ENCODE measurements at places on chromosomes 2 and 18. TPM values are rescaled to one million over a fixed set of nuclear protein-coding genes. Genes with fewer than 3 reads are reported as not detected.
A peak's percentile ranks its signal among the peaks of the same experiment; 100 is the strongest.

The POTEC gene
- polyA plus RNA-seq: not detected

The CROCC2 gene
- not detected for polyA plus RNA-seq

The CLIP4 gene
- polyA plus RNA-seq: 9.2 TPM

The CD8B2 gene
- polyA plus RNA-seq: not detected

The FZD7 gene
- 0.22 TPM for polyA plus RNA-seq

The GRB14 gene
- polyA plus RNA-seq: 3.0 TPM

The COL6A3 gene
- not detected for polyA plus RNA-seq

DNA sequence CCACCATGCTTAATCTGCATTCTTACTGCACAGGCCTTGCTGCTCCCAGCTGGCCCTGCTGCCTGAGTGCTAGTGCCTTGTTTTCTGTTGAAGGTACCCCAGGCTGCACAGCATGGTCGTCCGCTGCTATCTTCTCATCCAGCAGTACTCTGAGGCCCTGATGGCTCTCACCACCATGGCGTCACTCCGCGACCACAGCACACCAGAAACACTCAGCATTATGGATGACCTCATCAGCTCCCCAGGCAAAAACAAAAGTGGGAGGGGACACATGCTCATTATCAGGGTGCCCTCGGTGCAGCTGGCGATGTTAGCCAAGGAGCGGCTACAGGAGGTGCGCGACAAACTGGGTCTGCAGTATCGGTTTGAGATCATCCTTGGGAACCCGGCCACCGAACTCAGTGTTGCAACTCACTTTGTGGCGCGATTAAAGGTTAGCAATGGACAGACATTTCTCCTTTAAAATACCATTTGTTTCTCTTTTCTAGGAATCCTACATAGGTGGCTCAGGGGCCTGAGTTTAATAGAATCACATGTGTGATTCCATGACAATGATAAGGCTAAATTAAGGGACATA, 110.5 kb downstream of the ESCO1 start:
- no peak for DNase-seq

DNA sequence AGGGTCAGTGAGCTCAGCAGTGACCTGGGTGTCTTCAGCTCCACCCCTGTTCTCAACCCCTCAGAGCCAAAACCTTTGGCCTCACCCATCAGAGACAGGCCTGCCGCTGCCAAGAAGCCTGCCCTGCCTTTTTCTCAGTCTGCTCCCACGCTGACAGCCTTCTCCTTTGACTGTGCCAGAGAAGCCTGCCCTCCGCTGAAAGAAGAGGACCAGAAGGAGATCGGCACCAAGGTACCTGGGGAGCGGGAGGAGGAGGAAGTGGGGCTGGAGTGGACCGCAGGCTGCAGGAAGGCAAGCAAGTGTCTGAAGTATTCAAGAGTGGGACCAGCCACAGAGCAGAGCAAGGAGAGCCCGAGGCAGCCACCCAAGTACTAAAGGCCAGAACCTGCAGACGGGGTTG, 33.2 kb downstream of the TOGARAM2 start:
- no peak for DNase-seq

DNA sequence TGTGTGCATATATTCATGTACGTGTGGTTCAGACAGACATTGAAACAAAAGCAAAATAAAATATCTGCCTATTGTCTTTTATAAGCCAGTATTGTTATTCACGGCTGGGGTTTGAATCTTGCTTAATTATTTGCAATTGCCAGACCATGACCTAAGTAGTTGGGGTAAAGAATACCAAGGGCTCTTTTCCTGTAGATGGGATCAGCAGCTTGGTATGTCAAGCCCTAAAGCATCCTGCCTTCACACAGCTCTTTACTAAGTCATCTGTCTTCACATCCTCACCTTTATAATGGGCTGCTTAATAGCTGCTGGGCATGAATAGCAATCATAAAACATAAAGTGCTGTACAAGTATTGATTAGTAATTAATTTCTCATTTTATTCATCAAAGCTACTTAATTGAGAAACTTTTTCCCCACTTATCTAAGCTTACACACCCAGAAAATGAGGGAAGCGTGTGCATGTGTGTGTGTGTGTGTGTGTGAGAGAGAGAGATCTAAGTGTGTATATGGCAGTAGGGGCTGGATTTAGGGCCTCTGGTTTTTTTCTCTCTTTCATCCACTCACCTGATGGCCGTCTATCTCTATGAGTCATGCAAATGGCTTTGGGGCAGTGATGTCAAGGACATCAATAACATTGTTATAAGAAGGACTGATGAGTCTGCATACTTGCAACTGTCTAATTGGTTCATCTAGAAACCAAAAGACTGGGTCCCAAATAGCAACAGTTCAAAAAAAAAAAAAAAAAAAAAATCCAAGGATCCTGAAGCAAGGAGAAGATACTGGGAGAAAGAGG, 244.1 kb upstream of the TNP1 start:
- no peak for DNase-seq

DNA sequence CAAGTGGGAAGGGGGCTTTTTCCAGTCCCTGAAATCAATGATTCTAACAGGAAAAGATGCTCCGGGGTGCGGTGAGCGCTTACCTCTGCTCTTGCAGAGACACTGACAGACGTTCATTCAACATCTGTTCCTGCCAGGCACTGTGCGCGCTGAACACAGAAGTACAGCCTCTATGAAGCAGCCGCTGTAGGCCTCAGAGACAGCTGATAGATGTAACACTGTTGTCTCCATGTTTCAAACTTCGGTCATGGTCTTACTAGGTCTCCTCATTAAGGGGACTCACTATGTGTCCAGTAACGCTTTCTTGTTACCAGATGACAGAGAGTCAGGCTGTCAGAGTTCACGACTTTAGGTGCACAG, 649 bp upstream of the CLIP4 start:
- DNase-seq: no peak

GRCh38 chr2:200609028-200609614, 23.3 kb downstream of the AOX1 start:
- no peak for DNase-seq

GRCh38 chr2:42057902-42058450, 10.2 kb downstream of the PKDCC start:
- DNase-seq: no peak

DNA sequence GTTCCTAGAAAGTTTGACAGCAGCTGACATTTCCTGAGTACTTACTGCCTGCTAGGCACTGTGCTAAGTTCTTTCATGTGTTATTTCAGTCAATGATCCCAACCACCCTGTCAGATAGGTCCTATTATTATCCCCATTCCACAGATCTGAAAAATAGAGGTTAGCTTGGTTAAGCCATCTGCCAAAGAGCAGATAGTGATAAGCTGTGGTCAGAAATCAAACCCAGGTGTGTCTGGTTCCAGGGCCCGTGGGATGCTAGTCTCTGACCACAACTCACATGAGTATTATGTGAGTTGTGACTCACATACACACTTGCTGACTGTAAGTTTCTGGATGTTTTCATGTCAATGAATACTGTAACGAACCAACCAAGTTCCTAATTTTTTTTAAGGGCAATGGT, 132.0 kb upstream of the APCDD1 start:
- DNase-seq: no peak

- DNase-seq: no peak
These were observed 116.5 kb upstream of the REG3G start for GRCh38 chr2:78908973-78909372.

- DNase-seq: no peak
These were observed 112.8 kb downstream of the GULP1 start for GRCh38 chr2:188404341-188405004.

- DNase-seq: peak; percentile 81
These were observed 10.8 kb downstream of the SPDYA start for GRCh38 chr2:28821295-28821958.

DNA sequence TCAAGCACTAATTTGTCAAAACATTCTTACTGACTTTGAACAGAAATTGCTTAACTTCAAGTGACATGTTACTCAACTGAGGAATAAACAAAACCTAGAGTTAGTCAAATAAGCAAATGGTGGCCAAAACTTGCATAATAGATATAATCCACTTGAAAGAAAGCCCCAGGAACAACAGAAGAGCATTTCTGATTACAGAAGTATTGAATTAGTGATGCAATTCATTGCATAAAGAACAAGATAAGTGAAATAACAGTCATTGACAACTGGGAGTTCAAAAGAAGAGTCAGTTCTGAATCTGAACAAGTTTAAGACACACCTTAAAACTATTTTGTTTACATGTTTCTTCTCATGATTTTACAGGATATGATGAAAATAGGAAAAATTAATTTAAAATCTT, 30.8 kb downstream of the COBLL1 start:
- DNase-seq: no peak

DNA sequence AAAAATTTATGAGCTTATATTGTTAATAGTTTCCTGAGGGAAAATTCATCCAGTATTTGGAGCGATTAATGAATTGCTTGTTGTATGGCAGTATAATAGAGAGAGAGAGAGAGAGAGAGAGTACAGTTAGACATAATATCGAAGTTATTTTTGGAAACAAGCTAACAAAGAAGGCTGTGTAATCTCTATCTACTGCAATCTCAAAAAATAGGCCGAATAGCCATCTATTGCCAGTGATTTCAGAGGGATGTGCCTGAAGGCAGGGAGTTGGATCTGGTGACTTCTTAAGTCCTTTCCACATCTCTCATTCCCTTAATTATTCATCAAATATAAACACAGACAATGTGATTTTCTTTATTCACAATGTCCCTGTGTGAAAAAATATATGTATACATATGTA, 433.1 kb upstream of the RAB12 start:
- no peak for DNase-seq

DNA sequence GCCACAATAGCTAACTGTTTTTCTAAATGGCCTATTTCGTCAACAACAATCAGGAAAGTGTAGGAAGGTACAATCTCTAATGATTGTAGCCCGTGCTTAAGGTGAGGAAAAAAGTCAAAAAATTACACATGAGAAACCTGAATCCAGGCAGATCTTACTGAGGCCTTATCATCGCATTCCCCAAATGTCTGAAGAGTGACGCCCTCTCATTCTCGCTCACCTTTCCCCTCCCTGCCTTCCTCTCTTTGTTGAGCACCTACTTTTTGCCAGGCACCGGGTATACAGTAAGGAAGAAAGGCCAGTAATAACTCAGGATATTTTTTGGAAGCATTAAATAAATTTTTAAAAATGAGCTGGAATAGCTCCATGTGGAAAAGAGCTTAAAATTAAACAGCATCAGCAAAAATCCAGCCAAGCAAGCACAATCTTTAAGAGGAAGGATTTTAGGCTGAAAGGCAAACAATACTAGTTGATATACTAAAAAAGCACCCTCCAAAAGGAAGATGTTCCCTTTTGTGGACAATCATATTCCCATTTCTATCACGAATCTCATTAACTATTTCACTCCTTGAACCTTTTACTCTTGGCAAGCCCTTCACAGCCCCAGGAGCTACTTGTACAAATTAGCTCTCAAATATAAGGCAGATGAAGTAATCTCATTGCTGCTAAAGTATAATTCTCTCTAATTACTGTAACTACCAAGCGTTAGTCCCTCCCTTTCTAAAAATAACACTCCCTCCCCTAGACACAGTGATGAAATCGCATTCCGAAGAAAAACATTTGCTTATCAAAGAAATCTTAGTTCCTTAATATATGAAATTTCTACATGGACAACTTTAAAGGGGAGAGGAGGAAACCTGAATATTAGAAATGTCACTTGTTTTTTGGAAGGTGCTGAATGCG, 40.0 kb downstream of the STAT1 start:
- no peak for DNase-seq

DNA sequence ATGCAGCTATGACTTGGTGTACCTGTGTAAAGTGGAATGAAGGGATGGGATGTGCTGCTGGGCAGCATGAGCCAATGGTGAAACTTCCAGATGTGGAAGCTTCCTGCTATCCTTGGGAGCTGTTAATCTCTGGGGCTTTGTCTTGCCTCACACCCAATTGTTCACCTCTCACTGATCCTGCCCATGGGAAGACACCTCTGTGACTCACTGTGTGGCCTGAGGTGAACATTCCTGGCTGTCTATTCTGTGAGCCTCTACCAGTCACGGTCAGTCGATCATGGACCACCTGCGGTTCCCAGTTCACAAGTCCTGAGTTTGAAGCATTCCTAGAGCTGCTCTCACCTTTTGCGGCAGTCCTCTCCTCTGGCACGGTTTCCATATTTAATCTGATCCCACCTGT, 12.1 kb downstream of the NEURL3 start:
- DNase-seq: no peak

GRCh38 chr2:14881651-14882327, 249.3 kb downstream of the LRATD1 start:
- no peak for DNase-seq

- DNase-seq: no peak
These were observed 10.7 kb downstream of the KCNIP3 start for GRCh38 chr2:95307878-95308277.

GRCh38 chr2:67619204-67619603, 222.1 kb downstream of the ETAA1 start:
- DNase-seq: no peak

DNA sequence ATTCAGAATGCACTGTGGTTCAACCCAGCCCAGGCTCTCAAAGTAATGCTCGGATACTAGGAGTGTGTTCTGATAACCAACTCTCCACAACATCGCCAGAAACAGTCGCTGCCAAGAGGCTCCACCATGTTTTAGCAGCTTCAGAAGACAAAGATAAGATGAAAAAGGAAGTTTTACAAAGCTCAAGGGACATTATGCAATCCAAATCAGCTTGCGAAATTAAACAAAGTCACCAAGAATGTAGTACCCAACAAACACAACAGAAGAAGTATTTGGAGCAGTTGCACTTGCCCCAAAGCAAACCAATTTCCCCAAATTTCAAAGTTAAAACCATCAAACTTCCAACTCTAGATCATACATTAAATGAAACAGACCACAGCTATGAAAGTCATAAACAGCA, 360.9 kb downstream of the XIRP2 start:
- no peak for DNase-seq

DNA sequence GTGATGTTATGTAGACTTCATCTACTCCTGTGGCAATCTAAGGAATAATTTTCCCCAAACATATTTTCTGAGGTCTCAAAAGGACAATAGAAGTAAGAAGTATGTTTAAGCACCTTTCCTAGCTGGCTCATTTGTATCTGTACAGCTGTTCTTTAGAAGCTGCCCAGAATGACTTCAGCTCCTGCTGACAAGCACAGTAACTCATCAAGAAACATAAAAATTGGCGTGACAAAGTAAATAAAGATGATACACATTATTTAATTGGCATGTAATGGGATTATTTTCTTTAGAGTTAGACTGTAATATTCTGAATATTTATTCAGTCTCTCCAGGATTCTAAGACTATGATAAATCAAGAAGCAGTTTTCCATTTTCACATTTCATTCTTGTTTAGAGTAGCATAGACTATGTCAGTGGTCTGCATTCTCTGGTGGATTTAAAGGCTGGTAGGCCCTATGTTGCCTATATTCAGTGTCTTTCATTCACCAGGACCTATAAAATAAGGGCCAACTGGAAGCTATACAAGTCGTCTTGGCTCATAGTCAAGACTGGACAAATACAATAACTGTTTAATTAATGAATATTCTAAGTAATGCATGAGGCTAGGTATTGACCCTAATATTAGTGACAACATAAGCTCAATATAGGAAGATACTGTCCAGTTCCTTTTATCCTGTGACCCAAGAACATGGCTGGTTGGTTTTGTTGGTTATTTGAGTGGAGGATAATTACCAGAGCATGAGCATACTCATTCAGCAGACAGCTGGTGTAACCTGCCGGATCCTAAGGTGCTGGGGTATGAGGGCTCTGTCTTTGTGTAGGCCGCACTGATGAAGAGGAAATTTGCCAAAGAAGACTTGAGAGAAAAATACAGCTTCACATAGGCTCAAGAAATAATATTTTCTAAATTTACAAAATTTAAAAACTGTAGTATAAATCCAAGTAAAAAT, 107.0 kb downstream of the PDE1A start:
- no peak for DNase-seq
